ENCODE measurements at places on chromosomes 3 and 15.

GRCh38 chr3:163347944-163348343, 1730.4 kb downstream of the SI start:
- no peak for DNase-seq

GRCh38 chr3:84893211-84893610, 65.6 kb upstream of the CADM2 start:
- DNase-seq, result no peak

- no peak for DNase-seq
Measured at GRCh38 chr15:66982816-66983215, 82.6 kb upstream of the SMAD3 start.

DNA sequence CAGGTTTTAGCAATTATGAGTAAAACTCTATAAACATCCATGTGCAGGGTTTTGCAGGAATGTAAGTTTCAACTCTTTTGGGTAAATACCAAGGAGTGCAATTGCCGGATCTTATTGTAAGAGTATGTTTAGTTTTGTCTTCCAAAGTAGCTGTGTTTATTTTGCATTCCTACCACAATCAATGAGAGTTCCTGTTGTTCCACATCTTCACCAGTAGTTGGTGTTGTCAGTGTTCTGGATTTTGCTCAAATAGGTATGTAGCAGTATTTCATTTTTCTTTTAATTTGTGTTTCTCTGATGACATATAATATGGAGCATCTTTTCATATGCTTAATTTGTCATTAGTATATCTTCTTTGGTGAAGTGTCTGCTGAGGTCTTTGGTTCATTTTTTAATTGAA, 185.1 kb upstream of the GALNT15 start:
- no peak for DNase-seq

Measured in stimulated activated CD8-positive, alpha-beta memory T cell treated with anti-CD3 and anti-CD28 coated beads, Interleukin-15, amount 100 ng/mL, for 4 hours (primary cell).